ENCODE measurements at places on chromosomes 11 and 22.

DNA sequence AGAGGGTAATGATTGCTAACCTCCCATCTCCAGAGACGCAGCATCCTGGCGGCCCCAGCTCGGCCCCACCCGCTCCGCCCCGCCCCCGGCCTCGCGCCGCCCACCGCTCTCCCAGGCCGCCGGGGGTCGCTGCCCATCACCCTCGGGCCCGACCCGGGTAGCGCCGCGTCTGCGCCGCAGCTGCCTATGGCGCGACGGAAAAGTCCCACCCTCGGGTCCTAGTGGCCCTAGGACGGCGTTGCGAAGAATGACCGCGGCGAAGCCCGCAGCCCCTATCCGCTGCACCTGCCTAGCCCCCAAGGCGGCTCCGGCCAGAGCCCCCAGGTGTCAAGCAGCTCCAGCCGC, 457 bp downstream of the CPSF7 start:
- peak; percentile 34 for DNase-seq

GRCh38 chr11:12512826-12513395, 135.5 kb downstream of the PARVA start:
- DNase-seq, result no peak

DNA sequence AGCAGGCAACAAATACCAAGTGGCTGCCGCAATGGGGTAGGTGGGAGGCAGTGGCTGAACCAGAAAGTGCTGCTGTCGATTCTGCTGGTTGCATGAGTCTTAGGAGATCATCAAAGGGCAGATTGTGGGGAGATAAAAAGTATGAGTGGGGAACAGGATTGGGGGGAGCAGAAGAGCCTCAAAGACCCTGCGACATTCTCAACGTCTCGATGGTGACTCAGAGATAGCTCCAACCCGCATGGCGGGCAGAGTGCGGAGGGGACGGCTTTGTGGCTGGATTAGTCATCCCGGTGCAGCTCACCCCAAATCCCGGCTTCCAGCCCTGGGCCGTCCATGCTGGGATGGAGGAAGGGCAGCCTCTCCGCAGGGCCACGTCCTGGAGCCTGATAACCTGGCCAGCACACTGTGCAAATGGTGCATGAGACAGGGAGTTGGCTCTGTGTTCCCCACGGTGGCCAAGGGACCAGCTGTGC, 11.6 kb upstream of the RTN4R start:
- no peak for DNase-seq

- no peak for DNase-seq
Measured at GRCh38 chr11:55719608-55720160, 53.6 kb upstream of the OR5D13 start.

- DNase-seq, result no peak
Measured at GRCh38 chr11:30192620-30193019, 38.2 kb upstream of the FSHB start.

DNA sequence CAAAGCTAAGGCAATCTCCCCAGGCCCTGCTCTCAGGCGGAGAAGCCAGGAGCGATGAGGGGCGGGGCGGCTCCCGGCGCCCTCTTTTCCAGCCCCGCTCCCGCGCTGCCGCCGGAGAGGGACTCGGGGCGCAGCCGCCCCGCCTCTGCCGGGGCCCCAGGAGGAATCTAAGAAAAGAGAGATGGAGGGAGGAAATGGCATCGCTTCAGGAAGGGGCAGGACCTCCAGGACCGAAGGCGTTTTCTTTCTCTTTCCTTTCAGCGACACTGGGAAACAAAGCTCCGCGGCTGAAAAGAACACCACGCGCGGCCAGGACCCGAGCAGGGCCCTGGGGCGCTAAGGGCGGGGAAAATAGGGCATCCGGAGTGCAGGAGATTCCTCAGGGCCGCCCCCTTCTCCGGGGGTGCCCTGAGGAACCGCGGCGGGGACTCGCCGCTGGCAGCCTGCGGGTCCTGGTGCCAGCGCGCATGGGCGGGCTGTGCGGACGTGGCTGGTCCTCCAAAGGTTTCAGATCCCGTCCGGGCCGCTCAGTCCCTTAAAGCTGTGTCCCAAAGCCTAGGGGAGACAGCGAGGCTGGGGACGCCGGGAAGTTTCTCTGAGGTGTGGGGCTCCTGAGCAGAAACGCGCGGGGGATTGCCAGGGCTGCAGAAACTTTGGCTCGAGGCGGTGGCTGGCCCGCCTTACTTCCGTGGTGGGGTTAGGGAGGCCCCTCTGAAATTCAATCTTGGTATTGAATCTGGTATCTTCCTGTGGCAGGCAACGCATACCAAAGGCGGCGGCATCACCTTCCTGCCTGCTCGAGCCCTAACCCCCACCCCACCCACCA, 2.8 kb upstream of the BSX start:
- peak; percentile 63 for DNase-seq

DNA sequence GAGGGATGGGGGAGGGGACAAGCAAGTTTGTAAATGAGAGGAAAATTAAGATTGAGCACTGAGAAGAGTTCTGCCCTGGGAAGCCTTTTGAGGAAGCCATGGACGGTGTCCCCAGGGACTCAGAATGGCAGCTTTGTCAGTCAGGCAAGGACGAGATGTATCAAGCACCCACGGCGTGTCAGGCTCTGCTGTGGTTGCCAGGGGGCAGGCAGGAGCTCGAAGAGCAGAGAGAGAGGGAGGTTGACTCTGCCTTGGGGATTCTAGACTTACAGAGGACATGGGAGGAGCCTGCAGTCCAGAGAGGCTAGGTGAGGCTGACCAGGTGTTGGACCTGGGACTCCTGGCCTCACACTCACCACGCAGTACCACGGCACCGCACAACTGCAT, 29.1 kb upstream of the SYT7 start:
- peak; percentile 57 for DNase-seq

GRCh38 chr22:37797874-37798500, 9.7 kb upstream of the GCAT start:
- DNase-seq, result no peak

GRCh38 chr22:42434748-42435425, 2.7 kb upstream of the NFAM1 start:
- DNase-seq, result no peak

DNA sequence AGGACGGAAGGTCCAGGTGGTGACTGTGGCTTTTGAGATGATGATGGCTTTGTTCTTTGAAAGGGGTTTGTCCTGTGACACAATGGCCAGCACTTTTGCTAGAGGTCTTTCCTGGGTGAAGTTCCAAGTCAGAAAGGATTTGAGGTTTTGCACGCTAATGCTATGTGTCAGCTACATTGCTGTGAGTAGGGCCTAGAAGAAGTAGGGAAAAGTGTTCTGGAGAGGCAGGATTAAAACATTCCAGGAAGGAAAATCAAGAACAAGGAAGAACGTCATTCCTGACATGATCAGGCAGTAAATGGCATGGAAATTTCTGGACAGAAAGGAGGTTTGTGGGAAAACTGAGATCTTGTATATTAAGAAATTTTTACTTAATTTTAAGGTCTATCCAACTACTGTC, 290.7 kb downstream of the NTM start:
- DNase-seq, result no peak

DNA sequence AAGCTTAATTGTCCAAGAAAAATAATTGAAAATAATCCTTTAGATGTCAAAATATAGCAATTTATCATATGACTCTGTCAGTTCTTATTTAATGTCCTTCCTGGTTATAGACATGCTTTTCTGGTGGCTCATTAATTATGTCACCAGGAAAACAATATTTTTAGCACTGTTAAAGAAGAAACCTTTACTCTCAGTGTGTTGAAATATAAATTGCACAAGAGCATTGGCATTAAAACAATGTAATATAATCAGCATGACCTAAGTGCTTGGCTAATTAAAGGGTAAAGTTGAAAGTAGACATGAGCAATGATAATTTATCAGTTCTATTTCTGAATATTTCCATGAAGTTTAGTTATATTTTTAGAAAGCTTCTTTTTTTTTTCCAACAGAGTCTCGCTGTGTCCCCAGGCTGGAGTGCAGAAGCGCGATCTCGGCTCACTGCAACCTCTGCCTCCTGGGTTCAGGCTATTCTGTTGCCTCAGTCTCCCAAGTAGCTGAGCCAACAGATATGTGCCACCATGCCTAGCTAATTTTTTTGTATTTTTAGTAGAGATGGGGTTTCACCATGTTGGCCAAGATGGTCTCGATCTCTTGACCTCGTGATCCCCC, 232.3 kb downstream of the JRKL start:
- no peak for DNase-seq

GRCh38 chr11:95066716-95067038, at the start of gene SRSF8:
SRSF8 (plus strand) TSS chr11:95066919; CDS start chr11:95067227, 308 bp downstream.
- DNase-seq, result peak; percentile 82

DNA sequence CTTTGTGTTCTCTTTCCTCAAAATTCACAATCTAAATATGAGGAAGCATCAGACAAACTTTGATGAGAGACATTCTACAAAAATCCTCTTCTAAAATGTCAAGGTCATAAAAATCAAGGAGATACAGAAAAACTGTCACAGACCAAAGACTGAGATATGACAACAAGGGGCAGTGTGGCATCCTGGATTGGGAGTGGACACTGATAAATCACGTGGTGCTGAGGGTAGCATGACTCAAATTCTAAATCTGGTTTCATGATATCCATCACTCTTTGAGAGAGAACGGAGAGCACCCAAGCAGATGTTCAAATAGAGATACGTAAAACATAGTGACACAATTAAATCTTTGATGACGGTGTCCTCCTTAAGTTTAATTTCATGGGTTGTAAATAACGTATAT, 13.0 kb upstream of the CARD18 start:
- no peak for DNase-seq

GRCh38 chr11:117932426-117932825, 3.2 kb upstream of the TMPRSS13 start:
- DNase-seq, result no peak

GRCh38 chr22:19398206-19398605, 33.3 kb downstream of the HIRA start:
- no peak for DNase-seq

- DNase-seq, result no peak
Measured at GRCh38 chr11:86408845-86409244, 34.2 kb downstream of the CCDC81 start.

DNA sequence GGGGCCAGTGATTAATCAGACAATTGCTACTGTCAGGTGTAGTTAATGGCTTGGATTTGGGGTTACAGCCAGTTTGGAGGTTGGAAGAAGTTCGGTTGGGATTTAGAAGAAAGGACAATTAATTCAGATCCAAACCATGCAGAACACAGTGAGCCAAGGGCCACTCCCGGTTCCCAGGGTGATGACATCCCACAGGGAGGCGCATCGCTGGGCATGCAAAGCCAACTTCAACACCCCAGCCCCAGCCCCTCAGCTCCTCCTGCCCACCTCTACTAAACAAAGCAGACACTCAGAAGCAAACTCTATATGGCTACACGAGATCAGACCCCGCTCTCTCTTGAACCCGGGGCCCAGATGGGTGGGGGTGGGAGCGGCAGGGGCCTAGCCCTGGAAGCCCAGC, 10.2 kb downstream of the MB start:
- no peak for DNase-seq

DNA sequence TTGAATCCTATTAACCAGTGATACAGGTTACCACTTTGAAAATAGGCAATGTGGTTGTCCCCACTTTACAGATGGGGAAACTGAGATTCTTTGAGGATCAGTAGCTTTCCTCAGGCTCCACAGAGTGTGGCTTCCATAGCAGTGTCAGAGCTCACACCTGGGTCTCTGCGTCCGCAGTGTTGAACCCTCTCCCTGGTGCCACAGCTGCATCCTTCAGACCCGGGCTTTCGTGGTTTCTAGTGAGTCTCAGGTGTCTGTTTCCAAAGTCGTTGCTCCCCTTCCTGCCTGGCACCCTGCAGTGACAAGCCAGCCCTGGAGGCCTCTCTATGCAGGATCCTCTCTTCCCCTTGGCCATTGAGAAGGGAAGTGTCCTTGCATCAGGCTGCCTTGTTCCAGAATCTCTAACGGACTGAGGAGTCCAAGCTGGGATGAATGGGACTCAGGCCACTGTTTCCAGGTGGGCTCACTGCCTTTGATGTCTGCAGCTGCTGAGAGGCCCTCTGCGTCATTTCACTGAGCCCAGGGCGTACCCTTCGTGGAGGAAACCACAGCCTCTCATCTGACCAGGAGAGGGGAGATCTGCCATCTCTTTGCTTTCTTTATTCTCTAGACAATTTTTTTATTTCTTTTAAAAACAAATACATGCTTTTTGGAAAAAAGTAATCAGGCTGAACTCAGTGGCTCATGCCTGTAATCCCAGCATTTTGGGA, 48.4 kb upstream of the MICAL2 start:
- no peak for DNase-seq

GRCh38 chr22:16819249-16819648, 6.0 kb downstream of the XKR3 start:
- DNase-seq, result no peak

DNA sequence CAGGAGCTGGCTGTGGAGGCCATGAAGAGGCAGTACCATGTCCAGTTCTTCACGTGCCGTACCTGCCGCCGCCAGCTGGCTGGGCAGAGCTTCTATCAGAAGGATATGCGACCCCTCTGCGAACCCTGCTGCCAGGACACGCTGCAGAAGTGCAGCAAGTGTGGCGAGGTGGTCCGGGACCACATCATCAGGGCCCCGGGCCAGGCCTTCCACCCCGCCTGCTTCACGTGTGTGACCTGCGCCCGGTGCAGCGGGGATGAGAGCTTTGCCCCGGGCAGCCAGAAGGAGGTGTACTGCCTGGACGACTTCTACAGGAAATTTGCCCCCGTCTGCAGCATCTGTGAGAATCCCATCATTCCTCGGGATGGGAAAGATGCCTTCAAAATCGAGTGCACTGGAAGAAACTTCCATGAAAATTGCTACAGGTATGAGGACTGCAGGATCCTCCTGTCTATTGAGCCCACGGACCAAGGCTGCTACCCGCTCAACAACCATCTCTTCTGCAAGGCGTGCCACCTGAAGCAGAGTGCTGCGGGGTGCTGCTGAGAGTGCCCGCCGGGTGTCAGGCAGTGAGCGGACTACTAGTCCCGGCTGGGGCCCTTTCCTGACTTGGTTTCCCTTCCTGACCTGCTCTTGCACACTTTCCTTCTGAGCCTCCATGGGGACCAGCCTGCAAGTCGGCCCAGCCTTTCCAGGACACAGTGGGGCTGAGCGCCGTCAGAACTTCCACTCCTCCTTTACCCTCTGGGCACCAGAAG, 22.0 kb upstream of the PHF21A start:
- DNase-seq, result no peak

DNA sequence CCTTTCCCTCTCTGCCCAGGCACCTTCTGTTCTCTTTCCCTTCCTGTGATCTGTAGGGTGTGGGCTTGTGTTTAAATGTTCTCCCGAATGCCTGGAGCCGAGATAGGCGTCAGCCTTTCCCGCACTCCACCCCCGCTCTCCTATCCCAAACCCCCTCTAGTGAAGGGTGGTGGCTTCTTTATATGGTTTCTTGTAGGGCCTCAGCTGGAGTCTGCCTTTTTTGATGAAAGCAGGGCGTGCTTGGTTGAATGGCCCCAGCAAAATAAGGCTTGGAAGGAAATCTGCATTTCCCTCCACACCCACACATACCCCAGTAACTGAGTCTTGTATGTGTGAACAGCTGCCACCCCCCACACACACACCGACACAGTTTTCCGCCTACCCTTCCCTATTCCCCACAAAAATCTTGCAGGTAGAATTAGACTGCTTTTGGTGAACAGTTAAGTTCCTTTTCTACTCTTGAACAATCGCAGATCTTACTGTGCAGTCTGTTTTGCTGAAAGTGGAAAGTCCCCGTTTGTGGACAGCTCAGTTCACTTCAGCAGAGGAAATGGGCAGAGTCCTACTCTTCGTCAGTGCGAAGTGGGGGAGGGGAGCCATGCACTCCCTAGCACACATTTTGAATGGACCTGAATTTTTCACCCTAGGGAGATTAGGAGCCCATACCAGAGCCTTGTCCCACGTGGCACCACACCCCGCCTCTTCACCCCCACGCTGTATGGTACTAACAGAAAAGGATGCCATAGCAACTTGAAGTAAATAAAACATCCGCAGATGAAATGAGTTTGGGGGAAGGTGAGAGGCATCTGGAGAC, 25.5 kb upstream of the GRK2 start:
- peak; percentile 21 for DNase-seq

GRCh38 chr22:42885446-42885845, 28.4 kb upstream of the ARFGAP3 start:
- no peak for DNase-seq

Measured in DMS79 (cell line).